ENCODE measurements at places on chromosomes 1 and 21.

DNA sequence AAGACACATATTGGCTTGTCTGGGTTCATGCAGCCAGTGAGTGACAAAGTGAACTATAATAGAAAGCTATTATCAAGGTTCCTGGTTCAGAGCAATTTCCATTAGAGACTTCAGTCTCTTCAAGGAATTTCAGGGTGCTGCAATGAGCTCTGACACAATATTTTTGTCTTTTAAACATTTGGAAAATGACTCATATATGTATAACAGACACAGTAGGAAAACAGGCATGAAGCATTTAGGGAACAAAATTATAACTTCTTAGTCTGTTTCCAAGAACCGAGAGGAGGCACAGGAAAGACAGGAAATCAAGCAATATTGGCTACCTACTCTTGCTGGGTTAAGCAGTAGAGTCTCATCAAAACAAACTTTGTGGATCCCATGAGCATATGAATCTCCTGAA, 170.4 kb downstream of the PTPRC start:
- DNase-seq, result no peak

- DNase-seq, result no peak
Observed at GRCh38 chr1:230368871-230369270, 57.3 kb downstream of the PGBD5 start.

DNA sequence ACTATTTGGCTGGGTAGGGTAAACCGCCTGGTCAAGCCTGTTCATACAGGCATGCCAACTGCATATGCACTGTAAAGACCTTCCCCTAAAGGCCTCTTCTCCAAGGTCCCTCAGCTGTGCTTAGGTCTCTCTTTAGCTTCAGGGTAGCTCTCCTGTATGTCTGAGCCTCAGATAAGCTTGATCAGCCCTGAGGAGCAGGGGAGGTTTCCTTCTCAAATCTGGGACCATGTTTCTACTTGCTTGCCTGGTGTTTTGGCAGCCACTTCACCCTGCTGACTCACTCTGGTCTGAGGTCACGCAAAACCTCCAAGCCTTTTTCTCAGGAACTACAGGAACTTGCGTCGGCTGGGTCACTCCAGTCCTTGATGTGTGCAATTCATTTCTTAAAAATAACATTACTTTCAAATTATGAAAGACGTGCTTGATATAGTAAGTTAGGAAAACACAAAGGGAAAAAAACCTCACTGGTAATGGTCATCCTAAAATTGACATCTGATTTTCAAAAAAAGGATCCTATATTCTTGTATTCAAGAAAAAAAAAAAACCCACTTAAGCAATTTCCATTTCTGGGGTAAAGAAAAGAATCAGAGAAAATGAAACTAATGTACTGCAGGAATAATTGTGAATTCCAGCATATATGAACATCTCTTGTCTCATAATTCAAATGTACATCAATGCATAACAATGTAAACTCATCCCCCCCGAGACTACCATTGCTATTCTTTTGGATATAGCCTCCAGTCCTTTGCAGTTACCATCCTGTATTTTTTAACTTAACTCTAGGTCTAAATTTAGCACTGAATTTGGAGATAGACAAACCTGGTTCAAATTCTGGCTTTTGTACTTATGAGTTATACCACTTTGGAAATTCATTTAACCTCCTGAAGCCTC, 24.8 kb upstream of the RNF19B start:
- no peak for DNase-seq

DNA sequence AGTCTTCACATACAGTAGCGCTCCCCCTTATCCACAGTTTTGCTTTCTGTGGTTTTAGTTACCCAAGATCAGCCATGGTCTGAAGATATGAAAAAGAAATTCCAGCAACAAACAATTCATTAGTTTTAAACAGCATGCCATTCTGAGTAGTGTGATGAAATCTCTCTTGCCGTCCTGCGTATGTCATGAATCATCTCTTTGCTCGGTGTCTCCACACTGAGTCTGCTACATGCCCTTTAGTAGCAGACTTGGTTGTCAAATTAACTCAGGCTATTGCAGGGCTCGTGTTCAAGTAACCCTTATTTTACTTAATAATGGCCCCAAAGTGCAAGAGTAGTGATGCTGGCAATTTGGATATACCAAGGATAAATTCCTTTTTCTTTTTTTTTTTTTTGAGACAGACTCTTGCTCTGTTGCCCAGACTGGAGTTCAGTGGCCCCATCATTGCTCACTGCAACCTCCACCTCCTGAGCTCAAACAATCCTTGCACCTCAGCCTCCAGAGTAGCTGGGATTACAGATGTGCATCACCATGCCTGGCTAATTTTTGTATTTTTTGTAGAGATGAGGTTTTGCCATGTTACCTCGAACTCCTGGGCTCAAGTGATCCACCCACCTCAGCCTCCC, 22.6 kb downstream of the PHACTR4 start:
- DNase-seq, result no peak

GRCh38 chr1:230103306-230104173, 36.5 kb downstream of the GALNT2 start:
- no peak for DNase-seq

- no peak for DNase-seq
Observed at GRCh38 chr21:45073301-45074047, 906 bp upstream of the ADARB1 start.

GRCh38 chr1:108706643-108707042, 6.1 kb upstream of the FNDC7 start:
- no peak for DNase-seq

GRCh38 chr21:14918527-14918926, 146.3 kb downstream of the NRIP1 start:
- no peak for DNase-seq

GRCh38 chr1:214927796-214928195, 154.7 kb upstream of the KCNK2 start:
- no peak for DNase-seq

DNA sequence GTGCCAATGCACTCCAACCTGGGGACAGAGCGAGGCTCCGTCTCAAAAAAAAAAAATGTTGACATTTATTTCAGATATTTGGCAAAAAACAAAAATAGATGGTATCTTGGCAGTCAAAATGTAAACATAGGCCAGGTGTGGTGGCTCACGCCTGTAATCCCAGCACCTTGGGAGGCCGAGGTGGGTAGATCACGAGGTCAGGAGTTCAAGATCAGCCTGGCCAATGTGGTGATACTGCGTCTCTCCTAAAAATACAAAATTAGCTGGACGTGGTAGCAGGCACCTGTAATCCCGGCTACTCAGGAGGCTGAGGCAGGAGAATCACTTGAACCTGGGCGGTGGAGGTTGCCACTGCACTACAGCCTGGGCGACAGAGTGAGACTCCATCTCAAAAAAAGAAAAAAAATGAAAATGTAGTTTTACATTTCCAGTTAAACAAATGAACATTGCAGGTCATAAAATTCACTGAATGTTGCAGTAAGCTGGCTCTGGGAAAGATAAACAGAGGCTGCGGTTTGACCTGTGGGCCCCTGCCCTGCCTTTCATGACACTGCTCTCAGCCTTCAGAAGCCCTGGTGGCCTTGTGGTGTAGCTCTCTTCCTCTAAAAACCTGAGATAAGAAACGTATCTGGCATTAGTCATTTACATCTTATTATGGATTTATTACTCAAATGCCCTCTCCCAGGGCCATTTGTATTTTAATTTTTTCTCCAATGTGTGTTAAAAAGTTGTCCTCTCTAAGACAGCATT, 12.2 kb upstream of the SLC44A3 start:
- no peak for DNase-seq

- no peak for DNase-seq
Observed at GRCh38 chr1:117695796-117696490, 90.1 kb downstream of the TENT5C start.

DNA sequence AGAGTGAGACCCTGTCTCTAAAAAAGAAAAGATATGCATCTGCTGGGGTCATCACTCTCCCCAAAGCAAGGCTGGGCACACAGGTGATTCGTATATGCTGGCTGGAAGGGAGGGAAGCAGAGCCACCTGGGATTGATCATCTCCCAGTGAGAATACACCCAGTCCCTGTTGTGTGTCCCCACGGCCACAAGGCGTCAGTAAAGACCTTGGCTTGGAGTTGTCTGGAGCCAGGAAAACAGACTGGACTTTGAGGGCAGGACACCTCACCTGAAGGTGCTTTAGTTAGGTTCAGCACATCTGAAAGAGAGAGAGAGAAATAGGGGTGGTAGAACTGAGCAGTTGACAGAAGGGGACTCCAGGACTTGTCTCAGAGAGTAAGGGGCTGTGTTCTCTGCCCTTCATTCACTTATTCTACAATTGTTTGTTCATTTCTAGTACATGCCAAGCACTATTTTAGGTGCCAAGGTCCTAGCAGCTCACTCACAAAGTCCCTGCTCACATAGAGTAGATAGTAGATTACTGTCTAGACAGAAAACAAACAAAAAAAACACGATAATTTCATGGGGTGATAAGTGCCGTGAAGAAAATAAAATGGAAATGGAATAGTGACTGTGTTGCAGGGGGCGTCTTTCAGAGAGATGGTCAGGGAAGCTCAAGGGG, 13.5 kb downstream of the CITED4 start:
- no peak for DNase-seq

DNA sequence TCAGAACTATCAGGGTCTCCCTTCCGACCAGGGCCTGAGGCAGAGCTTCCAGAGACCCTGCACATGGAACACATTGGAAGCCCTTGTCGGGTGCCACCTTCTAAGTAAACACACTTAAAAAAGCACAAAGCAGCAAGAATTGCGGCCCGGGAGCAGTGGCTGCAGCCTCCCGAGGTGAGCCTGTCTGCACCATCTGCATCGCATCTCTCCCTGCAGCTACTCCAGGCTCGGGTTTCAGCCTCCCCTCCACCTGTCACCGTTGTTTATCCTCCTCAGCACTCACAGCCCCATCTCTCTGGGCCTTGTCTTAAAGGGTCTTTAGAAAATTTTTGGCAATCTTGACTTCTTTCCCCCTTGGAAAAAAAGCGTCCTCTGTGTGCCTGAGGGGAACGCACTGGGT, 95.1 kb upstream of the ARHGEF16 start:
- DNase-seq, result no peak

DNA sequence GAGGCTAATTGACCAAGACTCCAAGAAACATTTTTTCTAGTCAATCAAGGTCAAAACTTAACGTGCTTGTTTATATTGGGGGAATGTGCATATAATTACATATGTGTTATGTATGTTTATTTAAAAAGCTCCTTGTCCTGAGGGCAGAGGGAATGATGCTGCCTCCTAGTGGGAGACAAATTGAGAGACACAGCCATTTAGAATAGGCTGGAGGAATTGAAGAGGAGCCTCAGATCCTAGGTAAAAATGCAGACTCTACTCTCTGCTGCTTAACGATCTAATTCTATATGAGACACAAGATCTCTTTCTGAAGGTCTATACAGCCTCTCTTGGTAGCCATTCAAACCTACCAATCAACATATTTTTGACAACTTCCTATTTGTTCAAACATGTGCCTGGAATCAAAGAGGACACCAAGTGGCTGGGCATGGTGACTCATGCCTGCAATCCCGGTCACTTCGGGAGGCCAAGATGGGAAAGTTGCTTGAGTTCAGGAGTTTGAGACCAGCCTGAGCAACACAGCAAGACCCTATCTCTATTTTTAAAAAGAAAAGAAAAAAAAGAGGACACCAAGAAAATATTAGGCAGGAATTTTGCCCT, 136.6 kb upstream of the ZNF648 start:
- DNase-seq, result no peak

- no peak for DNase-seq
Observed at GRCh38 chr1:103492003-103492625, 33.4 kb upstream of the RNPC3 start.

DNA sequence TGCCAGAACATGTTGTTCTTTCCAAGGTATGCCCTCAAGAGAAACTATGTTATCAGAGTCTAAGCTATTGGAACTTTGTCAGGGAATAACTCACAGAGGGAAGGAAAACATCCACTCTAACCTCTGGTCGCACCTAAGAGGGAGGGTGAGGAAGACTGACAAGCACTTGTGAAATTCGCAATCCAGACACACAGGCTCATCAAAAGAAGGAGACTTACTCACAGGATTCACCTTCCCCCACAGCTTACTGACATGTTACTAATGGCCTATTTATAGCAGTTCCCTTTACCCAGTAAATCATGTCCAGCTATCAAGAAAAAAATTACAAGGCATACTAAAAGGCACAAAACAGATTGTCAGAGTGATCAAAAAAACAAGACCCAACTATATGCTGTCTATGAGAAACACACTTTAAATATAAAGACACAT, 36.9 kb downstream of the WDR64 start:
- no peak for DNase-seq

- no peak for DNase-seq
Observed at GRCh38 chr1:7209336-7209735, 424.1 kb downstream of the CAMTA1 start.

GRCh38 chr21:27079636-27080240, 112.8 kb upstream of the ADAMTS5 start:
- no peak for DNase-seq

DNA sequence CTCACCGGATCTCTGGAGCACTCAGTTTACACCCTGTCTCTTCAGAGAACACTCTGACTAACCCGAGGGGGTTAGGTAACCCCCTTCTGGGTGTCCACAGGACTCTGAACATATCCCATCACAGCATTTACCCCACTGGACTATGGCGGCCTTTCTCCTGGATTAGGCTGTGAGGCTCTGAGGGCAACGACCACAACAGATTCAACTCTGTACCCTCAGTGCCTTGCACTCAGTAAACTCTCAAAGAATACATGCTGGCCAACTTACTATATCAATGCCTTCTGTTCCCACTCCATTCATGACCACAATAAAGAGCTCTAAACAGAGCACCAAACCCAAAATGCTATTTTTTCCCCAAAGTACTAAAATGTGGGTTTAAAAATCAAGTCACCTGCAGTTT, 5.4 kb downstream of the MECR start:
- no peak for DNase-seq

DNA sequence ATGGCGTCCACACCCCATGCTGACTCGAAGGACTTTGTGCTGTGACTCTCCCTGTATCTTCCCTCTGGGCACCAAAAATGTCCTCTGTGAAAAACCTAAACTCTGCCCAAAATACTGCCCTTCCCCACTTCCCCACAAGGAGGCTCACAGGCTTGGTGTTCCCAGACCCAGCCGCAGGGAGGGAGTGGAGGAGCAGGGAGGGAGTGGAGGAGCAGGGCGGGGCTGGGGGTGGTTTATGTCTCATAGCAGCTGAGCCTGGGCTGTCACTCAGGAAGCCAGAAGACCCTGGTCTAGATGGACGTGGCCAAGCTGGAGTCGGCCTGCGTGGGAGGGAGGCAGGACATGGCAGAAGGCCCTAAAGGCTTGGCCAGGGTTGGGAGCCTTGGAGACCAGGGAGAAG, 461.7 kb downstream of the PTPRU start:
- DNase-seq, result peak; percentile 52

- no peak for DNase-seq
Observed at GRCh38 chr21:24050231-24050630, 1557.0 kb downstream of the MRPL39 start.

DNA sequence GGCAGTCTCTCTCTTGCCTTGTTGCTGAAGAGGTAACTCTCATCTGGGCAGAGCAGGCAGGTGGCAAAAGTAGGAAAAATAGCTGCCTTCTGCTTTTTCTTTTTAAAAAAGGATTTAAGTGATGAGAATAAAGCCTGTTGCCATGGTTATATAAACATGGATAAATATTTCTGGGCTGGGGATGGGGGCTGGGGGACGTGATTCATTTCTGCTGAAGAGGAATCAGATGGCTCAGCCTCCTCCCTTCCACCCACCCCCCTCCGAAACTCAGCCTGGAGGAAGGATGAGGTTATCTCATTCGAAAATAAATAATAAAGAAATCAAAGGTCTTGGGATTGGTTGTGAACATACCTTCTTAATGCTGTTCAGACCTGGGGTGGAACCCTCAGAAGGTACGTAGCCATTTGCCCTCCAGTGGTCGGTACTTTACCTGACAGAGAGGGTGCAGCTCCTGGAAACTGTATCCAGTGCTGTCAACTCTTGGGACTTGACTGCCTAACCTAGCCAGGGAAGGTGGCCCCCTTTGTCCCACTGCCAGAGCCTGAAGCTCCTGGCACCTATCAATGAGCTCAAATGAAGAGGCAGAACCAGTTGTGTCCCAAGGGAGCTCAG, 3.8 kb upstream of the INKA2 start:
- no peak for DNase-seq

Data from mesothelial cell of epicardium (in vitro differentiated cells).